ENCODE measurements at places on chromosomes 1 and 21. TPM values are rescaled to one million over a fixed set of nuclear protein-coding genes. Genes with fewer than 3 reads are reported as not detected.

CELA3A gene
- not detected for total RNA-seq

- no peak for DNase-seq
Measured at GRCh38 chr21:46549650-46550049, 55.2 kb downstream of the S100B start.

RNU1-2 gene
- 1,293 TPM for total RNA-seq

C1orf116 gene
- total RNA-seq = not detected

- DNase-seq = no peak
Measured at GRCh38 chr1:36389999-36390398, 4.3 kb upstream of the STK40 start.

DNA sequence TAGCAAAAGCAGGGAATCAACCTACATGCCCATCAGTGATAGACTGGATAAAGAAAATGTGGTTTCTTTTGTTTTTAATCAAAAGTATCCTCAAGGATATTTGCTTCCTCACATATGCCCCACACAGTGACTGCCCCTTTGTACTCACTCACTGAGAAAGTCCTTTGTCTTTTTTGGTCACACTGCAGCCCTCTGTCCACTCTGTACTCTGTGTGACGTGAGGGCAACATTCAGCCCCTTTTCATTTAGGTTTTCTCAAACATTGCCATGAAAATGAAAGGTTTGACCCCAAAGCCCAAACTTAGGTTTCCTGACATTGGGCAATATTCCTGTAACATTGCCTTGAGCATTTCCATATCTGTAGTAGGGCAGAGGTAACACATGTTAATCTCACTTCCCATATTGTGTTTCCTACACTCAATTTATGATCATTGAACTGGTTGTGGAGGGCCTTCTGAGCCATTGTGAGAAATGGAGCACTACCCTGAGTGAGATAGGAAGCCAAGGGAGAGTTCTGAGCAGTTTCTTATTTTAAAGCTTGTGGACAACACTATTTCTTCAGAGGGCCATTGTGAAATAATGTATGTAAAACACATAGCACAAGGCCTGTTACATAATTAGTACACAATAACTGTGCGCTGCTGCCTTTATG lies 501.9 kb upstream of the C1orf87 start:
- DNase-seq = no peak

Measured in CD8-positive, alpha-beta memory T cell (primary cell).